ENCODE measurements at places on chromosomes 13 and 19.

DNA sequence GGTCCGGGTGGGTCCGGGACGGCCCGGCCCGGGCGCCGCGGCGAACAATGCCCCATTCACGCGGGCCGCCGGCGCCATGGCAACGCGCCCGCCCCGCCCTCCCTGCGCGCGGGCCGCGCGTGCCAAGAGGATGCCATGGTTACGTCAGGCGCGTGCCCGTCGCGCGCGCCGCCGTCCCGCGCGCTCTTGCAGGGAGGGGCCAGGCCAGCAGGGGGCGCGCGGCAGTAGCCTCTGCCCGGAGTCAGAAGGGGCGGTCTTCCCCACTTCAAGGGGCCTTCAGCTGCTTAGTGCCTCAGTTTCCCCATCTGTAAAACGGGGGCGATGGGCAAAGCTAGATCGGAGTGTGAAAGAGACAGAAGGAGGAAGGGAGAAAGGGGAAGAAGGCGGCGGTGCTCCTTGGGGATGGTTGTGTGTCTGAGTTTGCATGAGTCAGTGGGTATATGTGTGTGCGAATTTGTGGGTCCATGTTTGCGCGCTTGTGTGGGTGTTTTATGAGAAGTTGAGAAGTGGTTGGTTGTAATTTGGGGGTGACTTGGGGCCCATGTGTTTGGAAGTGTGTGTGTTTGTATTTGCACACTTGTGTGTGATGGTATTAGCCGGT, 11.6 kb upstream of the NFIX start:
- DNase-seq = peak; percentile 66

- DNase-seq = no peak
These were observed 2861.4 kb upstream of the PCDH20 start for GRCh38 chr13:64277097-64277496.

GRCh38 chr13:59584761-59585670, 578.7 kb downstream of the DIAPH3 start:
- DNase-seq = no peak

- DNase-seq = no peak
These were observed 12.4 kb downstream of the MTRF1 start for GRCh38 chr13:41250993-41251392.

- no peak for DNase-seq
These were observed 221.6 kb downstream of the NBEA start for GRCh38 chr13:35163674-35164073.

GRCh38 chr13:98838776-98839175, 86.3 kb upstream of the SLC15A1 start:
- no peak for DNase-seq

DNA sequence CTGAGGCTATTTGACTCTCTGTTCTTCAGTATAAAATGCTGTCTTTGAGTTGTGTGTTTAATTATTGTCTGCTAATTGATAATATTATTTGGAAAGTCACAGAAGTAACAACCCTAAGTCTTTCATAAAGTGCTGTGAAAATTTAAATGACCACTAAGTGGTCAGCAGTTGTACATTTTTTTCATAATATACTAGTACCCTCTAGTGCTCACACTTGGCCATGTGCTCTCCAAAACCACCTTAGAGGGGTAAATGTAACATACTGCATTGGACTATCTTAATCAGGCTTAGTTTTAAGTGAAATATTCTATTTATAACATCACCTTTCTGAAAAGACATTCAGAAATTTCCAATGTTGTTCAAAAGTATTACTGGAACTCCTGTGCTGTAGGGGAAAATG, 745.3 kb downstream of the GPC5 start:
- no peak for DNase-seq

- no peak for DNase-seq
These were observed 2.1 kb downstream of the CEBPA start for GRCh38 chr19:33300009-33300893.

GRCh38 chr19:46970815-46971214, 48.8 kb upstream of the NPAS1 start:
- DNase-seq = no peak

- DNase-seq = no peak
These were observed 7.0 kb downstream of the DPF1 start for GRCh38 chr19:38216785-38217641.

- DNase-seq = no peak
These were observed 17.0 kb downstream of the PLVAP start for GRCh38 chr19:17359905-17360800.

GRCh38 chr13:99366075-99366987, 59.1 kb upstream of the GPR183 start:
- DNase-seq = no peak

DNA sequence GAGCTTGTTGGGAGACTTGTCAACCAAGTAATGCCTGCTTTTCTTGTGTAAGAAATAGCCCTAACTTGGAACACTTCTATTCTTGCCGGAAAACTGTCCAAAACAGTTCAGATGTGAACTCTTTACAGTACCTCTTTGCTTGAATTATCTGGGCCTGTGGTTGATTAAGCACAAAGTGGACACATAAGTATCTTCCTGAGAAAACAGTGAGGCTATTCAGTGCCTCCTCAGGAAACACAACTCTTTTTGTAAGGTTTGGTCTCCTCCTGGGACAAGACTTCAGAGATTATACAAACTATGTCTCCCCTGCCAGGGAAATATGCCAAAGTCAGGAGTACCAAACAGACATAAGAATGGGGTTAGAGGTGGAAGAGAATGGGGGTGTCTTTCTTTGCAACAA, 127.7 kb downstream of the LACC1 start:
- DNase-seq = no peak

- DNase-seq = peak; percentile 69
These were observed 3.6 kb upstream of the MYO1F start for GRCh38 chr19:8580710-8581281.

GRCh38 chr13:107141767-107142166, 573.8 kb upstream of the ARGLU1 start:
- DNase-seq = no peak

DNA sequence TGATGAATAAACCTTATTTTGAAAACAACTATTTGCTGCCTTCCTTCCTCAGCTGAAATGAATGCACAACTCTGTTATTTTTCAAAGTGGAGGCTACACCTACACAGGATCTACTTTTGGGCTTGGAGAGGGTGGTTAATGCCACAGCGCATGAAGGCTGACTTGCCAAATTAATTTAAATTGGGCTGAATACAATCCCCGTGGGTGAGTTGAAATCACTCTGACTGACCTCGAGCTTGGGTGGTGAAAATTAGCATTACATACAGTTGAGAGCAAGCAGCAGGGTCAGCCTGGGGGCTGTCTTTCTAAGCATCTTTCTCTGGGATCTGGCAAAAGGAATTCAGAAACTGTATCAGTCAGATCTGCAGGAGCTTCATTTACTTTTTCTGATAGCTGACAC, 38.5 kb downstream of the TPT1 start:
- no peak for DNase-seq

DNA sequence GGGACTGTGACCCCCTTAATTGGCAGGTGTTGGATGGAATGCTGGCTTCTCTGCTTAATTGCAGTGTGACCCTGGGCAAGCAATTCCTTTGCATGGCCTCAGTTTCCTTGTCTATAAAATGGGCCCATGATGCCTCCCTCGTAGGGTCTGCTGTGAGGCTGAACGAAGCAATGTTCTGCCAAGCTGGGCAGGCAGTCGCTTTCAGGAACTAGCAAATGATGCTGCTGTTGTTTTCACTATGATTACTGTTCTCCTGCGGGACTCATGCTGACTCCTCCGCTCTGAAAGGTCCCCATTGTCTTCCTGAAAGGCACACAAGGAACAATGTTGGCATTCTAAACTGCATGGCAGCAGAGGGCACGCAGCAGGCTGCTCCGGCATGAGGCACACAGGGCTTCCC, 6.8 kb downstream of the BICRA start:
- DNase-seq = no peak

- no peak for DNase-seq
These were observed 669.1 kb downstream of the PCDH9 start for GRCh38 chr13:66560991-66561390.

GRCh38 chr19:33134571-33135041, 2.7 kb downstream of the WDR88 start:
- peak; percentile 22 for DNase-seq

GRCh38 chr19:48836089-48837017, at the start of gene HSD17B14:
HSD17B14 (minus strand) TSS chr19:48836491; CDS start chr19:48836411, 80 bp downstream.
- DNase-seq = no peak

GRCh38 chr19:10419646-10420443, 493 bp upstream of the PDE4A start:
- DNase-seq = no peak

DNA sequence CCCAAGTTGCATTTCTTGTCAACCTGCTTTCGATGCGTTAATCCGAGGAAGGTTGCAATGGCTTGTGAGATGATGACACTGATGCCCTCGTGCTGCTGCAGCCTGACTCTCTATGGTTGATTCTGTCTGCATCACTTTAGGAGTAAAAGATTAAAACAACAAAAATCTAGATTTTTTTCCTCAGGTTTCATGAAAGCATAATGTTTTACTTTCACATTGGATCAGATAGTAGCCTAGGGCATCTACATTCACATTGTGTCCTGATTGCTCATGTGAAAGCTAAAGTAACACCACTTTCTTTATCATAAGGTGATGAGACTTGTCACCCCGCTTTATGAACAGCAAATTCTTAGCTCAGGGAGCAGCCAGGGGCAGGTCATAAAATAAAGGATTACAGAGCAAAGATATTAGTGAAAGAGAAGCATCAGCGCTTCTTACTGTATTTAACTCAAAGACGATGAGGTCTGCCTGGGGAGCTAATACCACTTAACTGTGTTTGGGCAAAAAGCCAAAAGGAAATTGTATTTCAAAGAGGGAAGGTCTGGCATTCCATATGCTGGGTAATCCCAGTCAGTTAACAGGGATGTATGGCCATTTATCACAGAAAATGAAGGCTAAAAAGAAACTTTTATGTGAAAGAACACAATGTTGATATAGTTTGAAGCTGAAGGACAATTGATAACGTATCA, 270.5 kb downstream of the GPC6 start:
- no peak for DNase-seq

GRCh38 chr19:14661372-14661924, 13.2 kb downstream of the ADGRE3 start:
- no peak for DNase-seq

DNA sequence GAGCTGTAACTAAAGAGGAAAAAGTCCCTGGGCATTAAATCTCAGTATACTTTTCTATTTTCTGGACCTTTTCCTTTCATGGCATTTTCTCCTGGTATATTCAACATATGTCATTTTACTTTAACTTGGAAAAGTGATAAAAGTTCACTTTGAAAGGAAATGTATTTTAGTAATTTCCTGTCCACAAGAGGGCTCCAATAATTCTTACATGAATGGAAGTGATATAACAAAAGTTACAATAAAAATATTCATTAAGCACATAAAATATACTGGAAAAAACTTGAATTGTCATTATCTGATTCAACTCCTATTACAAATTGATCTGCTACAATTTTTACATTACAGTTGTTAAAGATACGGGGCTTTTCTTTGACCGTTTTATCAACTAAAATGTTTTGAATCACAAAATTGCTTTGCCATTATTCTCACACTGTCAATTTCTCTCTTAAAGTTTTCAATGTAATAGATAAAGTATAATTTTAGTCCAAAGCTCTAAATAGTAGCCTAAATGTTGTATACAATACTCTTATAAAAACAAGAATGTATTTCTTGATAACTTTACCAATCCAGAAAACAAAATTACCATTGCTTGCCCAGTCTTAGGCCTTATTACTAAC, 4.9 kb downstream of the UBL3 start:
- no peak for DNase-seq

DNA sequence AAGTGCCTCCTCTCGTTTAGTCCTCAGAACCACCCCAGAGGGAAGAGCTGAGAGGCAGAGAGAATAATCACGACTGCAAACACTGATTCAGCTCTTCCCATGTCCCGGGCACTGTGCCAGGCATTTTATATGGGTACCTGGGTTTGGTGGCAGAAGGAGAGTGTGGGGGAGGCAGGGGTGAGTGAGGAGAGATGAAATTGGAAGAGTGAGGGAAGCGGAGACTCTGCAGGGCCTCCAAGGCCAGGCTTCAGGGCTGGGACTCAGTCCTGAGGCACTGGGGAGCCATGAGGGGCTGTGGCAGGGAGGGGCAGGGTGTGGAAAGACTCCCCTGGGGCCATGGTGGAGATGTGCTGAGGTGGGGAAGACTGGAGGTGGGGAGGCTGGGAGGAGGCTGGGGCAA, 8.7 kb downstream of the SYNGR4 start:
- DNase-seq = no peak

DNA sequence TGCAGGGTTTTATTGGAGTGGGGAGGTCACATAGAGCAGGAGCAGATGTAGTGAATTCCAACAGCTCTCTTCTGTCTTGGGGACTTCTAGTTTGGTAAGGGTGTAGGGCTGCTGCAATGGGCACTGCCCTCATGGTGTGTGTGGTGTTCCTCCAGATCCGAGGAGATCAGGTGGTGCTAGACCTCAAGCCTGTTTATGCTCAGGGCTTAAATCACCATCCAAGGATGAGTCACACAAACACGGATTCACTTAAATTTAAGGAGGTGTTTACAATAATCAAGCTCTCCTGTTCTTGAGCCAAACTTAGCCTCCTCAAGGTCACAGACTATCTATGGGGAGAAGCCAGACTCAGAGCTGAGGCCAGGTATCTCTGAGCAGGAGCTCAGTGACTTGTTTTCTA, 23.0 kb downstream of the HS6ST3 start:
- DNase-seq = no peak

DNA sequence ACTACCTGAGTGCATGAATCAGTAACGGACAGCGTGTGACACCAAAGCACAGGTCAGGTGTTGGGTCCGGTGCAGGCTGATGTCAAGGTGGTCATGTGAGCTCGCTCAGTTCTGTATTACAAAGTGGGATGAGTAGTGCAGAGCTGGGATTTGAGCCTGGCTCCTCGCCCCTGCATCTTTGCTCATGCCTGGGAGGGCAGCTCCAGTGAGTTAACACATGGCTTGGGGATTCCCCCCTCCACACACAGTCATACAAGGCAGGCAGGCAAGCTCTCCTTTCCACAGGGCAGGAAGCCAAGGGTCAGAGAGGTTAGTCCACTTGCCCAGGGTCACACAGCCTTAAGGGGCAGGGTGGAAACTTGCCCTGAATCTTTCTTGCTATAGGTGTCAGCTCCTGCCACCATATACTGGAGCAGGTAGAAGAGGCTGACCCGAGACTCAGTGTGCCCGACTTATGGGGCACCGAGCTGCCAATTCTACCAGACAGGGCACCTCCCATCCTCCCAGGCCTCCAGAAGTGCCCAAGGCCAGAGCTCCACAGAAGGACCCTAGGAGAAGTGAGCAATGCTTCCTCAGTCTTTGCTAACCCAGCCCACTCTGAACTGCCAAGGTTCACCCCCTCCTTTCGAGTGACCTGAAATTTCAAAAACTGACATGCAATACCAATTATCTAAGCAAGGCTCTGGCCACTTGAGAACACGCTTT, 35.4 kb downstream of the ZNF787 start:
- DNase-seq = no peak
